Activated naive CD4-positive, alpha-beta T cell (primary cell): ENCODE measurements at places on chromosomes 7 and 10.

GRCh38 chr7:77461842-77462241 is 45.7 kb upstream of the GSAP start:
- DNase-seq = no peak

- peak; percentile 88 for DNase-seq
Observed at GRCh38 chr10:49538381-49539319, at the start of gene ERCC6. Gene ERCC6, minus strand, starts transcription at chr10:49539121.

GRCh38 chr10:48579251-48579960 is 25.5 kb downstream of the ARHGAP22 start:
- DNase-seq = no peak

DNA sequence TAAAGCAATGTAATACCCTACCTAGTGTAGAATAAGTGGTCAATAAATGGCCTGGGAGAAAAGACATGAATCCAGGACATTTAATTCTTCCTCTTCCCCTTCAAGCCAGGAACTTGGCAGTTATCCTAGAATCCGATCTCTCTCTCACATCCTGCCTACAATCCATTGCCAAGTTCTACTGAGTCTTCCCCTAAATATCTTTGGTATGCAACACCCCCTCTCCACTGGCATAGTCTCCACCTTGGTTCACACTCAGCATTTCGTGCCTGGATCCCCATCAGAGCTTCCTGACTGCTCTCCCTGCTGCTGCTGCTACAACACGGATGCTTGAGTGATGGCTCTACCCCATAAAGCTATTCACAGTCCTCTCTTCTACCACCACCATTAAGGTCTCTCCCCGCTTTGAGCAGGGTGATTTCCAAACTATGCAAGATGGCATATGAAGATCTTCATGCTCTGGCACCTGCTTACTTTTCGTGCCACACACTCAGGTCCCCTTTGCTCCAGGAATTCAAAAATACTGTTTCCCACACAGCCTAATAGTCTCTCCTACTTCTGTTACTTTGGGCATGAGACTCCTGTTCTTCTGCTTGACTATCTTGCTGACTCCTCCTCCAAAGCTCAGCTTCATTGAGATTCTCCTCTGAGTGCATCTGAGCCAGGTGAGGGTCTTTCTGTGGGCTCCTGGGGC is 4.8 kb downstream of the ANK3 start:
- no peak for DNase-seq

DNA sequence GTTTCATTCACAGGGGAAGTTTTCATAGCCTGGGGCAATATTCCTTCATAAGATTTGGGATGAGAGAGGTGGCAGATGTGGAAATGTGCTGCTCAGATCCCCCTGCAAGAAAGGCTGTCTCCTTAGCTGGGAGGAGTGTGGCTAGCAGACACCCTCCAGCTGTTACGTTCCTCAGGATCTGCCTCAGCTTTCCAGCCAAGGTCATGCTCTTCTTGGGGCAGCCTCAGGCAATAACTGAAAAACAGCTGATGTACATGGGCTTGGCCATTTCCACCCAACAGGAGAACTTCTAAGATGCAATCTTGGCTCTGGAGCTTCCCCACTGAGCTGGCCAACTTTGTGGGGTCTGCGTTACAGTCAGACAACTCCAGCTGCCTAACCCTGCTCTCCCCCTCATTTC is 51.3 kb upstream of the SEPTIN7 start:
- DNase-seq = no peak

- DNase-seq = no peak
Observed at GRCh38 chr7:38686888-38687287, 55.7 kb upstream of the AMPH start.

GRCh38 chr7:121196286-121196685 is 132.5 kb upstream of the WNT16 start:
- no peak for DNase-seq

- no peak for DNase-seq
Observed at GRCh38 chr7:30893357-30893756, 18.3 kb upstream of the AQP1 start.

DNA sequence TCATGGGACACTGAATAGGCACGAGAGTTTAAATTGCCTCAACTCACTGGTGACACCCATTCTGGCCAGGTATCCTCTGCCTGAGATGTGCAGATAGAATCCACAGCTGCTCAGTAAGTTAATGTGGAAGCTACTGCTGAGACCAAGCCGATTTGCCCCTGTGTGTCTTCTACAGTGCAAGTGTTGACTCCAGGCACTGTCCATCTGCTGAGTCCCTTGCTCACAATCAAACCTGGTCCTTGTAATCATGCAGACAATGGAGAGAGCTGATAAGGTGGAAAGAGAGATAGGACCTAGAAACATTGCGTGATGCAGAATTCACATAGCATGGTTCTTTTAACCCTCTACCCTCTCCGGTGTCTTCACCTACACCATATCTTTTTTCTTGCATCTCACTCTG is 101.4 kb downstream of the ITGB8 start:
- DNase-seq = no peak

DNA sequence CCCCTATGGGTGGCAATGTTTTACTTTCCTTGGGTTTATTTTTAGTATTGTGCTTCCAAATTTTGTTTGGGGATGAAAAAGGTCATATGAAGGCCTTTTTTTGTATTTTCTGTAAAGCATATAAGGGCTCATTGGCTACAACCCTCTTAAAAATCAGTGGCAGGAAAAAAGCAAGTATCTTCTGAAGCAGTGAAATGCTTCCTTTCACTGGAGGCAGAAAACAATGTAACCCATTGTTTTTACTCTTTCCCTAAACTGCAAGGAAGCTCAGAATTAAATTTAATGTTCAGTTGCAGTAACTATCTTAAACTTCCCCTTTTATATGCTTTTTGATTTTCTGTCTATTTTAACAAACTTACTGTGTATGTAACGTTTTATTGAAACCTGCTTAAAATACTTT is 148.7 kb upstream of the LYZL1 start:
- no peak for DNase-seq

GRCh38 chr10:37856881-37857286 is 526 bp downstream of the ZNF248 start:
- peak; percentile 8 for DNase-seq

GRCh38 chr7:50359258-50359994 is 54.9 kb downstream of the IKZF1 start:
- DNase-seq = no peak

DNA sequence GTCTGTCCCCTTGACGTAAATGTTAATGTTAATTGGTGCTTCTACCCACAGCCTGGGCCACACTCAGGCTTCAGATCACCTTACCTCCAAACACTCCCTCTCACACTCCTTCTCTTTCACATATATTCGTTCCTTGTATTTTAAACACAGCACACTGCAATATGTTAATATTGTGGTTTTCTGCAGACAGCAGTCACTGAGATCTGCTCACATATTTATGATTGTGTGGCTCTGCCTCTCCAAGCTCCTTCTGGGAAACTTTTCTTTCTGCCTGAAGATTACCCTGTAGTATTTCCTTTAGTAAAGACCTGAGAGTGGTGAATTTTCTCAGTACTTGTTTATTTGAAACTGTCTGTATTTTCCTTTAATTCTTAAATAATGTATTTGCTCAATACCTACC is 104.7 kb downstream of the VWC2 start:
- DNase-seq = no peak

DNA sequence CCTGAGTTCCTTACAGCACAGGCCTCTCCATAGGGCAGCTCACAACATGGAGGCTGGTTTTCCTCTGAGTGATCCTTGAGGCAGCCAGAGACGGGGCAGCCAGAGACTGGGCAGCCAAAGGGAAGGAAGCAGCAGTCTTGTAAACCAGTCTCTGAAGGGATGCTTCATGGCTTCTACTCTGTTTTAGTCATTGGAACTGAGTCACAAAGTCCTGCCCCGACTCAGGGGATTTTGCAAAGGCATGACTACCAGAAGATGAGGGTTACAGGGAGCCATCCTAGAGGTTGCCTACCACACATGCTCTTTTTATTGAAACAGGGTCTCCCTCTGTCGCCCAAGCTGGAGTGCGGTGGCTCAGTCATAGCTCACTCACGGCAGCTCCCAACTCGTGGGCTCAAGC is 44.4 kb upstream of the COMMD3 start:
- no peak for DNase-seq

GRCh38 chr7:130909881-130910672 is 176.1 kb upstream of the KLF14 start:
- DNase-seq = no peak

DNA sequence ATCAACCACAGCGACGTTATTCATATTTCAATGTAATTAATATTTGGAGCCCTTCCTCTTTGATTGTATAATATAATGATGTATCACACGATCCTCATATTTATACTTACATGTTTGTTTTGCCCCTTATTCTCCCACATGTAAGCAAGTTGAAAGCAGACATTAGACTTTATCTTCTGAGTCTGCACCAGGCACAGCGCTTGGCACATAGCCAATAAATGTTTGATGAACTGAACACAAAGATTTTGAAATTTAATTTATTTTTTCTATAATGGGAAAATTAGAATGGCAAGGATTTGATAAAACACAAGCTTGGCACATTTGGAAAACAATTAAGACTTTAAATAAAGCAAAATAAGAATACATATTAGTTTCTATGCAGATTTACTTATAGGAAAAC is 31.6 kb downstream of the ZFAND4 start:
- no peak for DNase-seq

DNA sequence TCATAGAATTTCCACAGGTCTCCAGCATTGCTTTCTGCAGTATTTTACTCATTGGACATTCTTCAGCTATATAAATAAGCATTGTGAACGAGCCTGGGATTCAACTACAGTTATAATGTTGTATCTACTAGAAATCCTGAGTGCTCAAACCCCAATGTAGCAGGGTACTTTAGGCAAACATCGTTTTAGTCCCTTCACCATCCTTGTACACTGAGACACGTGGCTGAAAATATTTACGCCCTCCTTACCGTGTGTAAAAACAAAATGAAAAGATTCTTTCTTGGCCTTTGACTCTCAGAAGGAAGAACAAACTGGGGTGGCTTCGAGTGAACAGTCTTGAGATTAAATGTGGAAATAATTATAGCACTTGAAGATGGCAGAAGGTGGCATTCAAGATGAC is 25.2 kb downstream of the CDK6 start:
- DNase-seq = no peak

GRCh38 chr10:126906704-126907422 is 1.6 kb downstream of the DOCK1 start:
- no peak for DNase-seq

DNA sequence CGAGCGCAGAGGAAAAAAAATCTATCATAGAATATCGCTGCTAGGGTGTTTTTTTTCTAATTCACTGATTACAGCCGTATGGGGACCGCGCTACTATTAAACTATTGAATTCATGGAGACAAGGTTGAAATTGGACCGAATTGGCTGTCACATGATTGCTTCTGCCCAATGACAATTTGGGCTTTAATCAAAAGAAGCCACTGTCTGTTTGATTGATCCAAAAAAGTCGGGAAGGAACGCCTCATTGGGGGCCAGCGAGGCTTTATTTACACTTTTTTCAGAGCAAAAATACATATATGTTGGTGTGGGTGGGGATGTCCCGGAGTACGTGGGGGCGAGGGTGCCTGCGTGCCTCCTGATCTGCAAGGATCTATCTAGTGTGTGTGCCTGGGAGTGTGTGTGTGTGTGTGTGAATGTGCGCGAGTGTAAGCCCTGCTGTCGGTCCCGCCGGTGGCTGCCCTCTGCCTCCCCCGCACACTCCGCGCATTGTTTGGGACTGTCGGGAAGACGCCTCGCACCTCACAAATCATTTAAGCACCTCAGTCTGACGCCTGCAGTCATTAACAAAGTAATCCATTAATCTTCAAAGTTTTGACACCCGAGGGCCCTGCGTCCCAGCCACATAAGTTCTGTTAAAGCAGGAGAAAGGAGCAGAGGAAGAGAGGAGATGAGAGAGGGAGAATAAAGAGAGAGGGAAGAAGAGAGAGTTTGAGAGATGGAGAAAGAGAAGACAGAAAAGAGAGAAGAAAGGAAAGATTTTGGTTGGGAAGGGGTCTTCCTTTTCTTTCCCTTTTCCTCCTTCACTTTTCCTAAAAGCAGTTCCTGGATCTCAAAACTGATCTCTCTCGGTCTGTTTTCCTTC is at the start of gene HOXA2:
Gene HOXA2, minus strand, starts transcription at position 103 of the 862 bp plus-strand sequence. CDS start 183 bp downstream, outside the sequence.
- DNase-seq = no peak

DNA sequence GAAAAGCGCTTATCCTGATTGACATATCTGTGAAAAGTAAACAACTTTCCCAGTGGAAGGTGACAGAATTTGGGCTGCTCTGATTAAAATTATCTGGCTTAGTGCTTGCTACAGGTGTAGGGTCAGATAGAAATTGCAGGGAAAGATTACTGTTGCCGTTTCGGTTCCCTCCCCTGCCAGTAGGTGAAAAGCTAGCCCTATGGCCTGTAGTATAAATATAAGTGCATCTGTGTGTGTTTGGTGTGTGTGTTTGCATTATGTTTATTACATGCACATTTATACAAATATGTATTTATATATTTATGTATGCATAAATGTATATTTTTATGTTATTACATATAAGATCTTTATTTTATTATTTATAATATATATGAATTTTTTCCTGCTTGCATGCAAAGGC is 72.3 kb upstream of the VOPP1 start:
- DNase-seq = no peak

DNA sequence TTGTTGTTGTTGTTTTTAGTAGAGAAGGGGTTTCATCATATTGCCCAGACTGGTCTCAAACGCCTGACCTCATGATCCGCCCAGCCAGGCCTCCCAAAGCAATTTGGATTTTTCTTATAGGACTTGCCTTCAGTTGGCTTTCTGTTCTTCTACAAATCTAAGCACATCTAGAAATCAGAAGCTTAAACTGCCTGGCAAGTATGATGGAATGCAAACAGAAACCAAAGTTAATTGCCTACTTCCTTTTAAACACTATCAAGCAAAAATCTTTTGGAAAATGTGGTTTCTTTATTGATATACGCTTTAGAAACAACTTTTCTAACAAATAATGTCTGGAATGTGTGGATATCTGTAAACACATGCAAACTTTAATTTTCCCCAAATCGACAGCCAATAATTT is 64.9 kb downstream of the USP6NL start:
- DNase-seq = no peak

DNA sequence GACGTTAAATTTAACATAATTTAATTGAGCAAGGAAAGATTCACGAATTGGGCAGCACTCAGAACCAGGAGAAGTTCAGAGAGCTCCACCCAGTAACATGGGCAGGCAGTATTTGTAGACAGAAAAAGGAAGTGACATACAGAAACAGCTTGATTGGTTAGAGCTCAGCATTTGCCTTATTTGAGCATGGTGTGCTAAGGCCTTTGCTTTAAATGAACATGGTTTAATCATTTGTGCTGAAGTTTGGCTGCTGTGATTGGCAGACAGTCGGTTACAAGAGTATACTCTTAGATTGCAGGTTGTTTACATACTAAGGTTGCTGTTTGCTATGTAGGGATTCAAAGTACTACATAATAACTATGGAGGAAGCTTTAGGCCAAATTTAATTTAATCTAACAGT is 199.2 kb downstream of the MALRD1 start:
- no peak for DNase-seq

GRCh38 chr7:107230334-107230733 is 61.5 kb downstream of the HBP1 start:
- no peak for DNase-seq

DNA sequence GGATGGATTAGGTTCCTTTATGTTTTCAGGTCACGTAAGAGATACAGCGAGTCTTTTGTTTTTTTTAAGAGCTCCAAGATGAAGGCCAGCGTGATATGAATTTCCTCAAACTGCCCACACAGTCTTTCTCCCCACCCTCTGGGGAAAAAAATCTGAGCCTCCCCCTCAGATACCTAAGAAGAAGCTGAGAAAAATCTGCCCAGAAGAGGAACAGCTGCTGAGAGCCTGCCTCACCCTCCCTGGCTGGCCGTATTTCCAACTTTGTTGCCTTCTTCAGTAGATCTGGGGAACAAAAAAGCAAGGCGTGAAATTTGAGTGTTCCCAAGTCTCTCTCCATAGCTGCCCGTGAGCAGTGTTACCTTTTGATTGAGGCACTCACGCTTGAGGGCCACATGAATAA is 208.1 kb downstream of the KIAA1217 start:
- DNase-seq = no peak

- DNase-seq = no peak
Observed at GRCh38 chr7:25964483-25964991, 187.5 kb upstream of the NFE2L3 start.
